Activated CD4-positive, alpha-beta T cell treated with anti-CD3 and anti-CD28 coated beads for 36 hours (primary cell): ENCODE measurements at places on chromosomes 4 and X. TPM values are rescaled to one million over a fixed set of nuclear protein-coding genes. Genes with fewer than 3 reads are reported as not detected.

ODAPH gene
- not detected for total RNA-seq

DNA sequence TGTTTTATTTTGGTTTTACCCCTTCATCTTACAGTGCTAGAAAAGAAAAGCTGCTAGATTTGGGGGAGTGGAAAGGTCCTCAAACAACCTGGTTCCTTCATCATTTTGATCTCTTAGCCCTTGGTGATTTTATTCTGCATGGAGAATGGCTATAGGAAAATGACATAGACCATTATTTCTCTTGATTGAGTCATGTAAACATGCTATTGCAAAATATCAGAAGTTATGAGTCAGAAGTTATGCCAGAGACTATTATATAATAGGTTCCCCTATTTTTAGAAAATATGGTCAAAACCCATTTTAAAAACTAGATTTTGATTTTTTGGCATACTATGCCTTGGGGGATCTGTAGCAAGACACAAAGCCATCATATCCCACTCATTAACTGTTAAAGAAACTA, 83.7 kb upstream of the FAM9C start:
- DNase-seq = no peak
- H3K4me3 ChIP-seq = no peak overlapping the region
- peaks cover 52% of the 10 kb centered on the region for H3K4me1 ChIP-seq
- H3K27ac ChIP-seq = no peak overlapping the region
- no peaks in the 10 kb centered on the region for H3K27me3 ChIP-seq

GPC4 gene
- not detected for total RNA-seq

GPM6B gene
- not detected for total RNA-seq

DNA sequence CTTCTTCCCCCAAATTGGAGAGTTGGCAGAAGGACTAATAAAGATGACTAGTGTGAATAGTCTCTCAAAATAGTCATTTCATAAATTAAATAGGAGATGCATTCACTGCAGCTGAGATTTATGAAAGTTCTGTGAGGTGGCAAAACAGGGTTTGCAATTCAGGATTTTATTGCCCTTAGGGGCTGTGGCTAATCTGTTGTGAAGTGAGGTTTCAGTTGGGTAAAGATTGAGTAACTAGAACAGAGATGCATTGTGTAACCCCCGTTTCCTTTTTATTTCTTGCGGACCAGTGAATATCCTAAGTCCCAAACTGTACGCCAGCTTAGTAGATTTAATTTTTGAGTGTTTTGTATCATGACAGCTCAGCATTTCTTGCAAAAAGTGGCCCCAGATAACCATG, 16.2 kb upstream of the SCRG1 start:
- H3K27ac ChIP-seq = no peak overlapping the region
- no peaks in the 10 kb centered on the region for H3K36me3 ChIP-seq
- DNase-seq = no peak
- H3K4me3 ChIP-seq = no peak overlapping the region
- no peaks in the 10 kb centered on the region for H3K4me1 ChIP-seq

DNA sequence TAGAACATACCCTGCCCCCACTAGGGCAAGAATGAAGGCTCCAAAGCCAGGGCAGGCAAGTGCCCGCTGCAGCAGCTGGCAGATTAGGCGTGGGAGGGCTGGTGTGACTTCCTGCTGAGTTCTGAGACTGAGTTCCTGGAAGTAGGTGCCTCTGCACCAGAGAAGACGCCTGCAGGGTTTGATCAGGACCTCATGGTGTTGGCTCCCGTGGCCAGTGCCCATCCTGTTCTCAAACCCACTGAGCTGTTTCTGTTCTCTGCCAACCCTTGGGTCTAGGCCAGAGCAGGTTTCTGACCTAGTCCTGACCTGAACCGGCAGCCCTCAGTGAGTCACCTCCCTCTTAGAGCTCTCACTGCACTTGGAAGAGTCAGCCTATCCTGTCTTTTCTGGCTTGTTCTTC, 220.7 kb downstream of the HS6ST2 start:
- DNase-seq = peak; percentile 72
- no peaks in the 10 kb centered on the region for H3K27me3 ChIP-seq
- H3K4me3 ChIP-seq = no peak overlapping the region
- H3K27ac ChIP-seq = no peak overlapping the region

- H3K27ac ChIP-seq = no peak overlapping the region
- H3K4me1 ChIP-seq = no peaks in the 10 kb centered on the region
- no peaks in the 10 kb centered on the region for H3K36me3 ChIP-seq
- peaks cover 8% of the 10 kb centered on the region for H3K27me3 ChIP-seq
Measured at GRCh38 chr4:127606823-127607222, 25.9 kb upstream of the INTU start.

DNA sequence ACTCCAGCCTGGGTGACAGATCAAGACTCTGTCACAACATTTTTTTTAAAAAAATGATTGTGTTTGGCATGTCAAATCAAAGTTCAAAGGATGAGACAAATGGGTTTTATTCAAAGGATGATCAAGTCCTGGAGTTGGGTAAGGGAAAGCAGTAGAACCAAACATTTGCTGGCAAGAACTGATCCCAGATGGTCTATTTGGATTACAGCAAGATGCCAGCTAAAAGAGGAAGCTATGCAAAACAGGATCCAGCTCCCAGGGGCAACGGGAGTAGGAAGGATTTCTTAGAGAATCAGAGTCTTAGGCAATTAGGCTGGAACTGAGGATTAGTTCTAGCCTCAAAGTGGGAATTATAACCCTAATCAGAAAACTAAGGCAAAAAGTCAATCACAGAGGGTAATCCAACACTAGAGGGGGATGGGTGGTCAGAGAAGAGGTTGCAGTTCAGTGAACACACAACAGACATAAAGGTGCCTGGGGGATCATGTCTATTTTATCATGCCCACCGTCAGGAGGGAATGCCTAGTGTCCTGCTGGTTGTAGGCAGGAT, 133.0 kb upstream of the PLS3 start:
- DNase-seq = no peak
- H3K27me3 ChIP-seq = no peaks in the 10 kb centered on the region
- H3K4me1 ChIP-seq = no peaks in the 10 kb centered on the region

SRPK3 gene
- total RNA-seq = not detected

- no peak overlapping the region for H3K4me3 ChIP-seq
- no peak for DNase-seq
- H3K27me3 ChIP-seq = no peaks in the 10 kb centered on the region
- no peaks in the 10 kb centered on the region for H3K4me1 ChIP-seq
- H3K27ac ChIP-seq = no peak overlapping the region
- no peaks in the 10 kb centered on the region for H3K36me3 ChIP-seq
Measured at GRCh38 chr4:182022909-182023308, 220.3 kb upstream of the TENM3 start.

KLF8 gene
- 5.4 TPM for total RNA-seq

DNA sequence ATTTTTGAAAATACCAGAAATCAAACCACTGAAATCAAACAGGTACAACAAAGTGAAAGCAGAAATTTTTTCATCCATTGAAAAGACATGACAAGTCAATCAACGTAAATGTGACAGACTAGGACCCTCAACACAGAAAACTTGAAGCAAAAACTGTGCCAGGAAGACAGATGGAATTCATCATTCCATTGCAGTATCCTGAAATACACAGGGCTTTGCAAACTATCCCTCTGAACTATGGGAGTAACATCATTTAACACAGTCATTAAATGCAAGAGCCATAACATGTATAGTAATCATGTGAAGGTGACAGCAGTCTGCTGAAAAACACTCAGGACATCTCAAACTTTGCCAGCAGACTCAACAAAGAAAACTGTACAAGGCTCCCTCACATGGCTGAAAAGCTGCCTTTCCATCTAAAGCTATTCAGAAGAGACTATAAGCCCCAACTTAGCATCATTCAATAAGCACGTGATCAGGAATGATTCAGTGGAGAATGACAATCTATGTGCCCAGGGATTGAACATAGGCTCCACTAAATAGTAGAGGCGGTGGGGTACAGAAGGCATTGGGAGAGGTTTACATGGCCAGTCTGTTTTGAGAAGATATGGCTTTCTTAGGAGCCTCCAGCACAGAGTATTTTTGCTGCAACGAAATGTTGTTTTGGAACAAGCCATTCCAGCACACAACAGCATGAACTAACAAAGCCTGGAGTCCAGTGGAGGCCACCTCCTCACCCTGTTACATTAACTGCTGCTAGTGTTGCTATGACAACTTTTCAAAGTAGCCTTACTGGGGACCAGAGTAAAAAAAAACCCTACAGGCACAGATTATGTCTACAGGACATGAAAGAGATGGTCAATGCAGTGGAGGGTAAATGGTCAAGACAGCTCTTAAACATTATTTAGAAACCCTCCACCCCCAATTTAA, 274.5 kb upstream of the NOCT start:
- no peak for DNase-seq
- peaks cover 4% of the 10 kb centered on the region for H3K27me3 ChIP-seq
- H3K4me3 ChIP-seq = no peak overlapping the region
- H3K4me1 ChIP-seq = no peaks in the 10 kb centered on the region
- no peaks in the 10 kb centered on the region for H3K36me3 ChIP-seq
- no peak overlapping the region for H3K27ac ChIP-seq

NLGN4X gene
- total RNA-seq = 0.21 TPM

- H3K4me1 ChIP-seq = no peaks in the 10 kb centered on the region
- no peak overlapping the region for H3K27ac ChIP-seq
- no peaks in the 10 kb centered on the region for H3K36me3 ChIP-seq
- H3K27me3 ChIP-seq = no peaks in the 10 kb centered on the region
- no peak for DNase-seq
Measured at GRCh38 chr4:104017213-104017612, 297.4 kb upstream of the TACR3 start.

HS3ST1 gene
- total RNA-seq = not detected

- H3K27ac ChIP-seq = no peak overlapping the region
Measured at GRCh38 chr4:101853028-101853427, 62.5 kb downstream of the BANK1 start.

GRCh38 chrX:24702362-24703184, 8.9 kb downstream of the POLA1 start:
- peak overlapping the region; percentile 44 for H3K27ac ChIP-seq
- H3K4me3 ChIP-seq = no peak overlapping the region

CXCL8 gene
- total RNA-seq = 0.80 TPM
